ENCODE measurements at places on chromosomes 12 and 14. TPM values are rescaled to one million over a fixed set of nuclear protein-coding genes. Genes with fewer than 3 reads are reported as not detected.

GRCh38 chr12:5063149-5063548, 19.5 kb downstream of the KCNA5 start:
- no peak for DNase-seq

SIX1 gene
- 9.4 TPM for total RNA-seq

TMEM233 gene
- total RNA-seq, result not detected

ADAM20 gene
- 0.94 TPM for total RNA-seq

All from PC-9 (cell line).